ENCODE measurements at places on chromosomes 11 and 22.

DNA sequence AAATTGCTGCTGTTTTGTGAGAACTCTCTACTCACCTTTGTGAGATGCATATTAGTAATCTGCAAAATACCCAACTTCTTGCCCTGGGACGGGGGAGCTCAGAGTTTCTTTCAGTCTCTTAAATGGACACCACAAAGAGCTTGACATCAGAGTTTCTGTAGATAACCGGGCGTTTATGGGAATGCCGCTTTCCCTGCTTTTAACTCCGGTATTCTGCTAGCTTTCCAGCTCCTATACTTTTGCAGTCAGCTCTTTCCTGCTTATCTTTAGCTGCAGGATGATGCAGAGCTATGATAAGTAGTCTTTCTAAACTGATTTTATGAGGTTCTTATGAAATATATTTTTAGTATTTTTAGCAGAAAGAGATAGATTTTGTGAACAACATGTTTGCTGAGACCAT, 154.6 kb upstream of the SORL1-AS1 start:
- H3K36me3 ChIP-seq = peaks cover 46% of the 10 kb centered on the region
- no peak overlapping the region for H3K27ac ChIP-seq
- no peaks in the 10 kb centered on the region for H3K27me3 ChIP-seq
- ATAC-seq = no peak

- peaks cover 35% of the 10 kb centered on the region for H3K4me1 ChIP-seq
- peaks cover 4% of the 10 kb centered on the region for H3K27me3 ChIP-seq
- no peak overlapping the region for H3K4me3 ChIP-seq
Measured at GRCh38 chr11:44957776-44958564, 7.3 kb upstream of the TP53I11 start.

GRCh38 chr11:1542267-1542666, 29.8 kb downstream of the DUSP8 start:
- H3K27me3 ChIP-seq = peaks cover 57% of the 10 kb centered on the region
- H3K36me3 ChIP-seq = no peaks in the 10 kb centered on the region
- no peak overlapping the region for H3K27ac ChIP-seq
- no peak overlapping the region for H3K4me3 ChIP-seq
- no peak for ATAC-seq

- ATAC-seq = peak; percentile 51
- H3K4me3 ChIP-seq = no peak overlapping the region
- no peaks in the 10 kb centered on the region for H3K36me3 ChIP-seq
- peaks cover 15% of the 10 kb centered on the region for H3K27me3 ChIP-seq
Measured at GRCh38 chr11:122681735-122682134, 26.2 kb downstream of the UBASH3B start.

- H3K4me3 ChIP-seq = no peak overlapping the region
- no peaks in the 10 kb centered on the region for H3K27me3 ChIP-seq
- no peaks in the 10 kb centered on the region for H3K36me3 ChIP-seq
- H3K4me1 ChIP-seq = no peaks in the 10 kb centered on the region
- no peak overlapping the region for H3K27ac ChIP-seq
Measured at GRCh38 chr11:97607291-97608000, 1217.6 kb downstream of the JRKL start.

GRCh38 chr22:27991586-27992293, 72.7 kb upstream of the PITPNB start:
- peaks cover 90% of the 10 kb centered on the region for H3K36me3 ChIP-seq
- ATAC-seq = no peak
- no peak overlapping the region for H3K4me3 ChIP-seq
- H3K27me3 ChIP-seq = no peaks in the 10 kb centered on the region
- H3K27ac ChIP-seq = no peak overlapping the region

- peaks cover 16% of the 10 kb centered on the region for H3K27me3 ChIP-seq
- no peaks in the 10 kb centered on the region for H3K36me3 ChIP-seq
- H3K27ac ChIP-seq = no peak overlapping the region
- peak overlapping the region; percentile 81 for H3K4me3 ChIP-seq
- ATAC-seq = peak; percentile 31
- no peaks in the 10 kb centered on the region for H3K4me1 ChIP-seq
Measured at GRCh38 chr11:43944761-43945311, 2.4 kb downstream of the C11orf96 start.

DNA sequence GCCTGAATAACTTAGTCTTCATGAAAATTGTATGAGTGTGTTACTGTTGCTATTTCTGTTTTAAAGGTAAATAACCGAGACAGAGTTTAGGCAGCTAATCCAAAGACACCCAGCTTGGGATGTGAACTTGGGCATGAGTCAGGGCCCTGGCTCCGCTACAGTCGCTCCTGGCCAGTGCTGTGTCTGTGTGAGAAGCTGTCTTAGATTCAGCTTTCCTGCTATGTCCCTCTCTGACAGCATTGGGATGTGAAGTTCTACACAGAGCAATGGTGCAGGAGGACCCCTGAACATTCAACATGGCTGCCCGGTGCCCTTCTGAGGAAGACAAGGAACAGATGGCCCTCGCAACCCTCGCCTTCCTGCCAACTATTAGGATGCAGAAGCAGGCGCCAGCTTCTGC, 49.4 kb downstream of the GALNT18 start:
- no peaks in the 10 kb centered on the region for H3K27me3 ChIP-seq
- H3K36me3 ChIP-seq = no peaks in the 10 kb centered on the region
- peak; percentile 70 for ATAC-seq
- no peak overlapping the region for H3K4me3 ChIP-seq

Measured in gastroesophageal sphincter (tissue), 4 donors.